ENCODE measurements at places on chromosomes 6 and 20.

- DNase-seq: no peak
Observed at GRCh38 chr6:139659711-139660110, 285.3 kb upstream of the CITED2 start.

- DNase-seq: no peak
Observed at GRCh38 chr20:58018590-58018989, 209.9 kb downstream of the ANKRD60 start.

GRCh38 chr6:7035837-7036249 is 71.9 kb upstream of the RREB1 start:
- DNase-seq: no peak

GRCh38 chr6:98323605-98324004 is 510.8 kb upstream of the POU3F2 start:
- DNase-seq: no peak

GRCh38 chr6:39770446-39770845 is 21.7 kb upstream of the DAAM2 start:
- no peak for DNase-seq

DNA sequence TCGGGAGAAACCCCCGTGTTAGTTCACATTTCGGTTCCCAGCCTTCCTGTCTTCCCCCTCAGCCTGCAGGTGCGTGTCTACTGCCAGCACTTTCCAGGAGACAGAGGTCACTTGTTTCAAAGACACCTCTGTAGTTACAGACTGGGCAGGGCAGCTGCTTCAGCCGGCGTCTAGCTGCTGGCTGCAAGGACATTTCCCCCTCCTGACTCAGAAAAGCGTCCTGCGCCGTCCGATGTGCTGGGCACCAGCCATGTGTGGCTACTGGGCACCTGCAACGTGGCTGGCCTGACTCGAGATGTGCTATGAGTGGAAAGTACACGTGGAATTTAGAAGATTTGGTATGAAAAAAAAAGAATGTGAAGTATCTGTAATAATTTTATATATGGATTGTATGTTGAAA is 37.6 kb downstream of the RRBP1 start:
- DNase-seq: no peak

DNA sequence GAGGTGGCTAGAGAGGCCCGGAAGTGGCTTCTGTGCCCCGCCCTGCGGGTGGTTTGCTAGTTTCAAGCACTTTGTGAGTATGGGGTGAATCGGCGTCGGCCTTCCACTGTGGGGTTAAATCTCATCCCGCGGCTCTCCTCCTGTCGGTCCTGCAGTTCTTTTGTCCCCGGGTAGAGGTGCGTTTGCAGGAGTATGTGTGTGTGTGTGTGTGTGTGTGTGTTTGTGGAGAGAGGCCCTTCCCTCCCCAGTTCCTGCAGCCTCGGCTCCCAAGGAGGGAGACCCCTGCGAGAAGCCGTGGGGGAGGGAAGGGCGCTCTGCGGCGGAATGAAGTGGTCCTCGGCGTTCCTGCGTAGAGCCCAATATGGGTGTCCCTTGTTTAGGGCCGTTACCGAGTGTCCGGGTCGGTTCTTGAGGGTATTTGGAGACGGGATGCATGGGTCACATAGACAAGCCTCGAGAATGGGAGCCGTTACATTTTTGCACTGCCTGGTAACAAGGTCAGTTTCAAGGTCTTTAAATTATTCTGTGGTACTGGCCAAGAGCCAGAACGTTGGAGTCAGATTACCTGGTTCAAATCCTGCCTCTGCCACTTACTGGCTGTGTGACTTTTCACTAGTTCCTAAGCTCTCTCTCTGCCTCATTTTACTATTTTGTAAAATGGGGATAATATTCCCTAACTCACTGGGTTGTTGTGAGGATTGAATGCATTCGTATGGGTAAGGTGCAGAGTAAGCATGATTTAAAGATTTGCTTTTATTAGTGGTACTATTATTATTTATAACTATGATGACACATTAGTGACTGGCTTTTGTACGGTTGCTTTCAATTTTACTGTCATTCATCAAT is at the start of gene ZKSCAN3:
ZKSCAN3 (plus strand) TSS at position 56 of the 846 bp plus-strand sequence. CDS start 9,640 bp downstream, outside the sequence.
- peak; percentile 47 for DNase-seq

DNA sequence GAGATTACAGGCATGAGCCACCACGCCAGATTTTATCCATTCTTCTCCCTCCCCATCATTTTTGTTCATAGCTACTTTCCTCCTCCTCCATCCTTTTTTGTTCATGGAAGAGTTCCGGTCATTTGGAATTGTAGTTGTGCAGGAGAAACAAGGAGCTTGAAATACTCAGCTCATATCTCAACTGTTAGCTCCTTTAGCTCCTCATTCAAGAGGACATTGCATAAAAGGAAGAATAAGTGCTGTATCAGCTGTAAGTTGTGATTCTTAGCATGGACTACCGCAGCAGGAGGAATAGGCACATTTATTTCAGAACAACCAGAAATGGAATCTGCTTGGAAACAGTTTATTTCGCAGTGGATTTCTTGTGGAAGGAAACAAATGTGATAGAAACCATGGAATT is 7.6 kb downstream of the STXBP5 start:
- DNase-seq: no peak

GRCh38 chr20:44153636-44154043 is 33.3 kb downstream of the JPH2 start:
- DNase-seq: no peak

DNA sequence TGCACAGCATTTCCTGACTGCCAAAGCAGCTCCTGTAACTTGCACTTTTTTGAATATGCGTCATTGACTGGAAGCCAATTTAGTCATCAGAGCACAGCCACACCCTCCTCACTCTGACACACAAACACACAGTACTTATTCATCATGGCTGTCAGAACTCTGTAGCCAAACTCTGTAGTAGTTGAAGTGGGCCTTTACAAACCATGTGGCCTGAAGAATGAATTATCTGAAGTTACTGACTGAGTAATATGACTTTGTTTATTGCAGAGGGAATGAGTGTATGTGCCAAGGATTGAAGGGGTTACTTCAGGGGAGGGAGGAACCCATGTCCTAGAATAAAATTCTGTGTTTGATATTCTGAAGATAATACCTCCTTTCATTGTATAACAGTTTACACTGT is 102.7 kb downstream of the FIG4 start:
- DNase-seq: no peak

- DNase-seq: no peak
Observed at GRCh38 chr6:4809999-4810918, 34.1 kb downstream of the CDYL start.

DNA sequence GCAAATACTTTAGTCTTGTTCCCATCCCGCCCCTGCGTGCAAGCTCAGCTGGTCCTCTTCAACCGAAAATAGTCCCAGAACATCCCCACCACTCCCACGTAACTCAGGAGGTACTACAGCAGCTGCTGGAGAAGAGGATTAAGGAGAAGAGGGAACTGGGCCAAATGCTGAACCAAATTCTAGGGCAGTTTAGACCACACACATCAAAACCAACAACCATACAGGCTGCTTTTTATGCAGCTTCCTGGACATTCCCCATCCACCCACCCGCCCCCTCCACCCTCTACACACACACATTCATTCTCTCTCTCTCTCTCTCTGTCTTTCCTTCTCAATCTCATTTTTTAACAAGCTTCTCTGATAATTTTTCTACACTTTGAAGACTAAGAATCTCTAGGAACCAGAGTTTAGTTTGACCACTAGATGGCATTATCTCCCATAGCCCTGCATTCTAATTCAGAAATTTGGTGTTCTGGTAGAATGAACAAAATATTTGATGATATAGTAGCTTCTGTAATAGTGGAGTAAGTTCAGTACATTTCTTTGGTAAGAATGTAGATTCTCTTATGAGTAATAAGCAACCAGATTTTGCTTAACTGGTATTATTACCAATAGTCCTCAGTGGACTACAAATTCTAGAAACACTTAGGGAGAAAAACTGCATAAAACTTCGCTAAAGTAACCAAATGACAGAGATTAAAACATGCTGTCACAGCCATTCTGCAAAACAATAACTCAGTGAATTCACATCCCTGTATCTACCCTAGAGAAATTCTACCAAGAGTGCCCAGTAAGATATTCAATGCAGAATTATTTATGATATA is 52.1 kb upstream of the BEND6 start:
- DNase-seq: no peak

GRCh38 chr6:154509421-154510143 is 903 bp downstream of the CNKSR3 start:
- no peak for DNase-seq

DNA sequence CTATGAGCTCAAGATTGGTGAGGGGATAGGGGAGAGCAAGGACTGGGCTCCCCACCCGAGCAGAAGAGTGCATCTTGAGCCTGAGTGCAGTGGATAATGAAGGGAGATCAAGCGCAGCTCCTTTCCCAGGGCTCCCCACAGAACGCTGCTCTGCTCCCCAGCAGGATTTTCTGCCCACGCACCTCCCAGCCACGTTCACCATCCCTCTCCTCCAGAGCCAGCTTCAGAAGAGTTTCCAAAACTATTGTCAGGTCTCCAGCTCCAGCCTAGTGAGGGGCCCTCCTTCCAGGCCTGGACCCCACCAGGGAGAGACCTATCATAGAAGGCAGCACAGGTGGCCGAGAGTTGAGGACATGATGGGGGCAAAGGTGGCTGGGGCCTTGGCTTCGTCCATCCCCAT is 34.5 kb downstream of the FOXP4 start:
- DNase-seq: no peak

- DNase-seq: no peak
Observed at GRCh38 chr6:16623029-16623653, 138.1 kb downstream of the ATXN1 start.

- no peak for DNase-seq
Observed at GRCh38 chr6:48535582-48536009, 424.6 kb upstream of the PTCHD4 start.

- no peak for DNase-seq
Observed at GRCh38 chr6:4928426-4928825, 75.4 kb downstream of the RPP40 start.

- DNase-seq: no peak
Observed at GRCh38 chr20:14959506-14960475, 622.4 kb upstream of the FLRT3 start.

GRCh38 chr6:143940011-143940597 is 68.0 kb downstream of the PLAGL1 start:
- no peak for DNase-seq

DNA sequence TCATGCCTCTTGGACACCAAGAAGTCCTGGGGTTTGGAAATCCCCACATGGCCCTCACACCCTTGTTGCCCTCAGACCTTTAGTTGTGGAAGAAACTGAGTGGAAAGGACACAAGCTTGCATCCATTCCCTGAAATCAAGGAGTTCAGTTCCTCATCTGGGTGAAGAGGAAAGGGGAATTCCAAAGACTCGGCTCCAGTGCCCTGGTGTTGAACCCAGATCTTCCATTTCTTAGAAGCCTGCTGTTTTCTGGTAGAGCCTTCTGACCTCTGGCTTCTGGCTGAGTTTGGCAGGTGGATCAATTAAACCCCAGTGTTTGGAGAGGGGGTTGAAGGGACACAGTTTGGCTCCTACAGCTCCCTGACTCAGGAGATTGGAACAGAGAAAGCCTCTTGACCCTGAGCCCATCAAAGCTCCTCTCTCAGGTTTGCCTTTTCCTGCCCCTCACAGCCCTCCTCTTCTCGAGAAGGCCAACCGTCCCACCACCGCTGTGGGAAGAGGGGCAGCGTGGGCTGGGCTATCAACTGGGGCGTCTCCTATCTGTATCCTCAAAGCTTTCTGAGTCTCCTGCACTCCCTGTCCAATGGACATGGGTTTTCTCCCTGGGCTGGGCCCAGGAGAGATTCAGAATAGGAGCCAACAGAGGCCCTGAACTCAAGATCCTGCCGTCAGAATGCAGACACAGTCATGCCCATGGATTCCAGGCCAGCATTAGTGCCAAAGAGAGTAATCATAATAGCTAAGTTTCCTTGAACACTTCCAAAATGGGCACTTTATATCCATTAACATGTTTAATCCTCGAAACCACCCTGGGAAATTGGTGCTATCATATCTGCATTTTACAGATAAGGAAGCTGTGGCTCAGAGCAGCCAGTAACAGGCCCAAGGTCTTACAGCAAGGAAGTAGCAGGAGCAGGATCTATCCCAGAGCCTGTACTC is 146.2 kb downstream of the VEGFA start:
- no peak for DNase-seq

GRCh38 chr20:58944610-58945009 is 36.4 kb upstream of the NELFCD start:
- DNase-seq: no peak

- DNase-seq: no peak
Observed at GRCh38 chr20:10271494-10272219, 53.0 kb downstream of the SNAP25 start.

GRCh38 chr6:54002116-54002515 is 109.1 kb upstream of the MLIP start:
- DNase-seq: no peak

DNA sequence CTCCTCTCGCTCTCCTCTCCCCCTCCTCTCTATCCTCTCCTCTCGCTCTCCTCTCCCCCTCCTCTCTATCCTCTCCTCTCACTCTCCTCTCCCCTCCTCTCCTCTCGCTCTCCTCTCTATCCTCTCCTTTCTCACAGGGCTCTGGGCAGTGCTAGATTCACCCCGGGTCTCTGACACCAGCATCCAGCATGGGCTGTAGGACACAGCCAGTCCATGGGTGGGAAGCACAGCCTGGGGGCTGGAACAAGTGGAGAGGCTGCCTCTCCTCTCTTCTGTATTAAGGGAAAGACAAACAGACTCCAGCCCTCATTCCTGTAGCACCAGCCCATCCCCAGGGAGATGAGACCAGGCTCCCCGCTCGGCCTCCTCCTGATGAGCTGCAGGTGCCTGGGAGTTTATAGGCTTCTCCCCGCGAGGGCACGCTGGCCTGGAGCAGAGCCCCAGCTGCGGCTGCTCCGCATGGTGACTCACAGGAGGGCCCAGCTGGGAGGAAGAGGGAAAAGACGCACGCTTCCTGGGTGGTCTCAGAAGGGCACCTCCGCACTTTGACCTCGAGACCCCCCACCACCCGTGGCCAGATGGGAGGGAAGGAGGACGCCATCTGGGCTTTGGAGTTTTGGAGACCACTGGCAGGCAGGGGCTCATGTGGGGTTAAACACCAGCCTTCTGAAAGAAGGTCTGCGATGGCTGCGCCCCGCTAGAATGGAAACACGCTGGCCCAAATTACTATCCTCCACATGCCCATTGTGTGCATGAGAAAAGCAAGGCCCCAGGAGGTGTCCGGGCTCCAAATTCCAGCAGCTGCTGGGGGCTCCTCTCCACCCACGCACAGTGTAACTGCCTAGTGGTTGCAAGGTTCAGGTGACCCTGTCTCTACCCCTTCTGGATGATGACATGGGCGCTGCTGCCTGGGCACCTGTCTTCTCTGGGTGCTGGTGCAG is 68.0 kb downstream of the BMP7 start:
- no peak for DNase-seq
